Stimulated activated CD8-positive, alpha-beta memory T cell treated with anti-CD3 and anti-CD28 coated beads, Interleukin-4, amount 100 ng/mL, for 48 hours (primary cell): ENCODE measurements at places on chromosomes 7 and 10.

DNA sequence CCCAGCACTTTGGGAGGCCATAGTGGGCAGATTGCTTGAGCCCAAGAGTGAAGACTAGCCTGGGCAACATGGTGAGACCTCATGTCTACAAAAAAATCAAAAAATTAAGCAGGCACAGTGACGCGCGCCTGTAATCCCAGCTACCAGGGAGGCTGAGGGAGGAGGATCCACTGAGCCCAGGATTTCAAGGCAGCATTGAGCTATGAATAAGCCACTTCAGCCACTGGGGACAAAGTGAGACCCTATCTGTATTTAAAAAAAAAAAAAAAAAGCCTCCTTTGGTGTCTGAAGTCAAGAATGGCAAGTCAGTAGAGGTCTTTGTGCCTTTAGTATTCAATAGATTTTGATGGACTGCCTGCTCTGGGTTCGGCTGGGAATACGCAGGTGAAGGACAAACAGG, 85.7 kb downstream of the RALA start:
- DNase-seq, result no peak

DNA sequence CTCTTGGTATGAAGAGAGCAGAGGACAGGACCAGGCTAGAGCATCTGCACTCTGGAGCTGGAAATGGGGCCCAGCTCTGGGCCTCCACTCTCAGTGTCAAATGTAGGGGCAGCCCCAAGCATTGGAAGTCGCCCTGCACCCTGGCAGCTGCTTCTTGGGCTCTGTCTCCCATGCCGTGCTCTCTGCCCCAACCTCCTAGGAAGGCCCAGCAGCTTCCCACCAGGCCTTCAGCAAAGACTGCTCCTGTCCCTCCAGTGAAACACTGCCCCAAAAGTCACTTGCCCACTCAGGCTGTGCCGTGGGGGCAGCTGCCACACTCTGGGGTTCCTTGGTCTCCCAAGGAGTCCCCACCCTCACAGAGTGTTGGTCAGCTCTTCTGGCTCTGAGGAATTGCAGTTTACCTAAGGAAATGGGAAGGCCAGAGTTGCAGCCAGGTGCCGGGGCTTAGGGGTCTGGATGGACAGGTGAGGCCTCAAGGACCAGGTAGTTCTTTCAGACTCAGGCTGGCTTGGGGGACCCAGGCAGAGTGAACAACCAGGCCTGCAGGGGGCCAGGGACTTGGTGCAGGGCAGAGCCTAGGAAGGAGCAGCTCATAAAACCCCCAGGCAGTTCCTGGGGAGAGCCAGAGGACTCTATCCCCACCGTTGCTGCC, 9.4 kb upstream of the OPN4 start:
- peak; percentile 17 for DNase-seq

DNA sequence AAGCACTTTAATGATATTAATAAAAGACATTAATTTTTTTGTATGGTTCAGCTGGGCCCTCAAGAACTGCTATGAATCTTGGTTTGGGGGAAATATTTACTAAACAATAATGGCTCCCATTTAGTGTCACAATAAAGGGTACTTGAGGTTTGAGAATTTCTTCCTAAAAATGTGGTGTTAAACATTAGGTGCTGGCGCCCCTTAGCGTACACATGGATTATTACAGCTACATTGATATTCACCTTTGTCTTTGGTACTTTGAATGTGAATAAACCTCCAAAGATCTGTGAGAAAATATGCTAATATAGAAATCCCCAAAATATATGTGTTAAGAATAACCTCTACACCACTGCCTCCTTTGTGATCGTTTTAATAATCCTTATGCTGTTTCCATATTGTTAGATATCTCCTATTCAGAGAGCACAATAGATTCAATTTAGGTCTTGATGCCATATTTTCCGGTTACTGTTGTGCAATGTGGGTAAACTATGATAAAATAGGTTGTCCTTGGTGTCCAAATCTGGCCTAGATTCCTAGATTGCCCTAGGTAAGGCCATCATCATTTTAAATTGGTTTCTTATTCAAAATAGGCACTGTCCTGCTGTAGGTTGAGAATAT, 161.8 kb upstream of the CACNA2D1 start:
- no peak for DNase-seq

GRCh38 chr7:7978860-7979259, 10.3 kb downstream of the GLCCI1 start:
- DNase-seq, result no peak

- no peak for DNase-seq
Measured at GRCh38 chr7:128108641-128109423, 77.6 kb upstream of the LRRC4 start.

DNA sequence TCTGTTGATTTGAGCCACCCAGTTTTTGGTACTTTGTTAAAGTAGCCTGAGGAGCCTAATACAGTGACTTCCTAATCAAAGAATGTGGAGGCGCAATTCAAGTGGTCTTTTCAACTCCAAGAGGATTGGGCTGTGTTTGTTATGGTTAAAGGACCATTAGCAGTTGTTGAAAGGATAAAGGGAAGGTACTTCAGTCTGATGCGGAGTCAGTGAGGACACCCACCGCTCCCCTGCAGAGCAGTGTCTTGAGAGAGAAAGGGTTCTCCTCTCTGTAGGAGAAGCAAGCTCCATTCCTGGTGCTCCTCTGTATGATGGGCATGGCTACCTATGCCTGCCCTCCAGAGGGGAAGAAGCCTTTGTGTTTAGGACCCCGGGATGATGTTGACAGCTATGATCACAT, 590.6 kb upstream of the C7orf33 start:
- no peak for DNase-seq

GRCh38 chr10:53153831-53154230, 381.2 kb upstream of the MBL2 start:
- no peak for DNase-seq

DNA sequence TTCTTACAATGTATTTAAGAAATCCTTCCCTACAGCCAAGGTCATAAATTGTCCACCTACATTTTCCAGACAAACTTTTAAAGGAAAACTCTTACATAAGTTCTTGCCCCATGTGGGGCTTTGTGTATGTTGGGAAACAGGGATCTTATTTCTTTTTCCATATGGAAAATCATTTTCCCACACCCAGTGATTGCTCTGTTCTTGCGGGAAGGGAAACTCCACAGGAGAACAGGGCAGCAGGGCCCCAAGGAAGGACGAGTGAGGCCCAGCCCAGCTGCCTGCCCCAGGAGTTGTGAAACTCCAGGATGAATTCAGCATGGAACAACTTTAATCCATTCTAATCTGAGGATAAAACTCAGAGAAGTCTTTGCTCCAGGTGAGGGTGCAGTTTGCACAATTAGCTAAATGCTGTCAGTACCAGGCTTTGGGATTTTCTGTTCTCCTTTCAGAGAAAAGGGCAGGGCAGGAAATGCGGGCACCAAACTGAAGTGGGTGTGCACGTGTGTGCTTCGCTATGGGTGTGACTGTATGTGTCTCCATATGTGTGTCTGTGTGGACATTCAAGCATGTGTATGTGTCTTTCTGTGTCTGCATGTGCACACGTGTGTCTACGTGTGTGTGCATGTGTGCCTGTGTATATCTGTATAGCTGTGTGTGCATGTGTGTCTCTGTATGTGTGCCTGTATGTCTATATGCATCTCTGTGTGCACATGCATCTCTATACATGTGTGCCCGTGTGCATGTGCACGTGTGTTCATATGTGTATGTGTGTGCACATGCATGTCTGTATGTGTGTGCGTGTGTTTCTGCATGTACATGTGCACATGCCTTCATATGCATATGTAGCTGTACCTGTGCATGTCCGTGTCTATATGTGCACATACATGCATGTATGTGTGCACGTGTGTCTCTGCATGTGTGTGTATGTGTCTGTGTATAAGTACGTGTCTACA, 102.0 kb upstream of the FAM20C start:
- DNase-seq, result no peak

DNA sequence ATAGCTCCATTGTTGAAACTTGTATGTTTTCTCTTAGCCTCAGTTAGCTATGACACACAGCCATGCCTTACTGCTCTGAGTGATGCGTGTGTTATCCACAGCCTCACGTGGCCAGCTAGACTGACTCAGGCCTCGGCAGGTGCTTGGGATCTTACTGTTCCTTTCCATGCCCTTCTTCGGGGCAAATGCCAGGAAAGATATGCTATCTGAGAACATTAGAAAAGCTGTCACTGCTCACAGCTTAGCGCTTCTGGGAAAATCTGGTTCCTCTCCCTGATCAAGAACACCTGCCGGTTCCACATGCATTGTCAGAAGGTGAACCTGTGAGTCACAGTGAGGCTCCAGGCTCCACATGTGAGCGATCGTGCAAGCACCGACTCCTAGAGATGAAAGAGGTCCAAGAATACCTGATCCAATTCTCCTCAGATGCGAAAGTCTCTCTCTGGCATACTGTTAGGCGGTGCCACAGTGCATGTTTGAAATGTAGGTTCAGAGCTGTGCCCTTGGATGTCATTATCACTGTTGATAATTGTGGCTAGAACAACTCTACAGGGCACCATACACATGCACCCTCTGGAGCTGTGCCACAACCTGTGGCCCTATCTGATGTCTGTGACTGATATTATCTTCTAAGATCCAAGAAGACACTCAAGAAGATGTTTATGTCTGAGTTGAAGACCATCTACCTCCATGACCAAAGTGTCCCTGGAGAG, 247.8 kb upstream of the IGFBP3 start:
- DNase-seq, result no peak

- no peak for DNase-seq
Measured at GRCh38 chr10:85642421-85643170, 724.0 kb downstream of the GRID1 start.

- no peak for DNase-seq
Measured at GRCh38 chr7:8115547-8116402, 146.2 kb downstream of the ICA1 start.

DNA sequence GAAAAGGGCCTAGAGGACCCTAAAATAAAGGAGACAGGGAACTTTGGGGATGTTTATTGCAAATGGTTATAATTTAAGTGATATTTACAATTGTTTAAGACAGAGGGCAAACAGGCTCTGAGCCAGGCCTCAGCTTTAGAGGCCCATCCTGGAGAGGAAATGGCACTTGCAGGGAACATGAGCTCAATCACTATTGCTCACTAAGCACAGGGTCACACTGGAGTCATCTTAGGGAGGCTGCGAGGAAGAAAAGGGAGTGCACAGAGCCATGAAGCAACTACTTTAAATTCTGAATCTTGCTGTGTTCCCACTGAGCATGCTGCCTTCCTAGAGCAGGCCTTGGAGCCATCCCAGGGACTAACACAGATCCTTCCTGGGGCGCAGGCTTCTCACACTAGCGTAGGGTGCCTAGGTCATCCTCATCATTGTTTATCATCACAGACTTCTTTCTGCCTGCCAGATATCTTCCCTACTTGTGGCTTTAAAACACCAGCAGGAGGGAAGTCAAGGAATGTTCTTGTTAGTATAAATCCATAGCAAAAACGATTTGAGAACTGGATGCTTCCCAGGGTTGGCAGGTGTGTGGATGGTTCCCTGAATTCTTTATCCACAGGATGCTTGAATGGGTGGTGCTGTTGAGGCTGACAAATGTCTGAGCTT, 12.7 kb upstream of the DNAJB12 start:
- DNase-seq, result no peak

DNA sequence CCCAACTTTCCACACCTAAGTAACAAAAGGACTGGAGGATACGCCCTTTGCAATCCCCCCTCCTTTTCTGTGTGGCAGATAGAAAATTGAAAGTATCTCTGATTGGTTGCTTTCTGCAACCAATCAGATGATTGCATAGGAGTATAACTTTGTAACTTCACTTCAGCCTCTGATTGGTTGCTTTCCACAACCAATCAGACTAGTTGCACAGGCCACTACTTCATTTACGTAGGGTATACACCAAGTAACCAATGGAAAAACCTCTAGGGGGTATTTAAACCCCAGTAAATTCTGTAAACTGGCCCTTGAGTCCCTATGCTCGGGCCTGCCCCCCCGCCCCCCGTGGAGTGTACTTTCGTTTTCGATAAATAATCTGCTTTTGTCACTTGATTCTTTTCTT, 1080.4 kb downstream of the CNTNAP2 start:
- DNase-seq, result no peak

DNA sequence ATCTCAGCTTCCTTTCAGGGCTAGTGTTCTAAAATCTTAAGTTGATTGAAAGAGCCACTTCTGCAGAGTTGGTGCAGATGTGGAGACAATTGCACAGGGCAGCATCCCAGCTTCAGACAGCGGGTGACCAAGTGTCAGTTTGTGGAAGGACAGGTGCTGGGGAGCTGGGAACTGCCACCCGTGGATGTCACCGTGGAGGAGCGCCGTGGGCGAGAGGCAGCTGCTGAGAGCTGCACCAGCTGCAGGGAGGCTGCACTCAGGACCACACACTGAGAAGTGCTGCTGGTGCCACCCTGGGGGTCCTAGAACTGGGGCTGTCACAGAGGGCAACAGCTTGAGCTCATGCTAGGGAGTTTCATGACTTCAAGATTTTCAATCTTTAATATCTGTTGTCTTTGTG, 543.0 kb upstream of the FZD8 start:
- no peak for DNase-seq

- DNase-seq, result no peak
Measured at GRCh38 chr7:104979167-104979841, 34.7 kb upstream of the KMT2E start.

GRCh38 chr7:81492910-81493309, 276.9 kb downstream of the HGF start:
- DNase-seq, result no peak

- DNase-seq, result no peak
Measured at GRCh38 chr7:6284055-6284400, 11.6 kb upstream of the CYTH3 start.

GRCh38 chr10:103951942-103952341, 15.0 kb upstream of the SLK start:
- no peak for DNase-seq

DNA sequence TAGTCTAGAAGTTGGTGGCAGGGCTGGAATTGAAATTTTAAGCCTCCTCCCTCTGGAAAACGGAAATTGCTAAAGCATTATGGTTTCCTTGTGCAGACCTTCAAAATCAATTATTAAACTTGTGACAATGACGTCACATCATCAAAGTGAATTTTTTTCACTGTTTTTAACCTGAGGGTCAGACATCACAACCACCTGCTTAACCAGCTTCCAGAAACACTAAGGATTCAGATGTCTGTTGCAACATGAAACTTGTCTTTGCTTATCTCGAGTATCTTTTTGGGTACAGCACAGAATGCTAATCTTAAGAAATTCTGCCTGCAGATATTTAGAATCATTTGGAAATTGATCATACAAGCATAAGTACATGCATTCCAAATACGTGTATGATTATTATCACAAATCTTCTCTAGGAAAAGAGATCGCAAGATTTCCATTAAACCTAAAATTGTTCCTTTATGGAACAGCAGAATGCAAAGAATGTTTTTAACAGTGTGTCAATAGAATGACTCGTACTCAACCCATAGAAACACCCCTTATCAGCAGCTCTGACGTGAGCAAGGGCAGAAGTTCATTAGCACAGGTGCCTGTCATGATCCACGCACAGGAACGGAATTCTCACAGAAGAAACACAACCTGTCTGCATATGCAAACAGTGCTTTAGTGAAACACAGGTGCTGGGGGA, 4.1 kb upstream of the GTPBP4 start:
- DNase-seq, result no peak

GRCh38 chr10:70067586-70067985, 14.9 kb downstream of the MACROH2A2 start:
- no peak for DNase-seq

DNA sequence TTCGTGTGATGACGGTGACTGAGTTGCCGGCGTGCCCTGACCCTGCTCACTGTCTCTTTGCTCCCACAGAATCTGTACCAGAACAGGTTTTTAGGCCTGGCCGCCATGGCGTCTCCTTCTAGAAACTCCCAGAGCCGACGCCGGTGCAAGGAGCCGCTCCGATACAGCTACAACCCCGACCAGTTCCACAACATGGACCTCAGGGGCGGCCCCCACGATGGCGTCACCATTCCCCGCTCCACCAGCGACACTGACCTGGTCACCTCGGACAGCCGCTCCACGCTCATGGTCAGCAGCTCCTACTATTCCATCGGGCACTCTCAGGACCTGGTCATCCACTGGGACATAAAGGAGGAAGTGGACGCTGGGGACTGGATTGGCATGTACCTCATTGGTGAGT, 199.2 kb downstream of the HECW1 start:
- no peak for DNase-seq
